ENCODE measurements at places on chromosomes 16 and 17. TPM values are rescaled to one million over a fixed set of nuclear protein-coding genes. Genes with fewer than 3 reads are reported as not detected.

Gene MYL4
- 0.39 TPM for total RNA-seq

Gene TPPP3
- not detected for total RNA-seq

Gene AIPL1
- not detected for total RNA-seq

Gene KRTAP9-4
- not detected for total RNA-seq

Gene SMIM22
- total RNA-seq, result not detected

Gene C16orf54
- total RNA-seq, result 61.6 TPM

Gene NUDT7
- 5.9 TPM for total RNA-seq

Gene IRF8
- 17.5 TPM for total RNA-seq

Gene GDPD1
- 2.1 TPM for total RNA-seq

Gene PIRT
- not detected for total RNA-seq

Gene GNGT2
- 24.4 TPM for total RNA-seq

Gene MC1R
- 9.1 TPM for total RNA-seq

Gene TBC1D3C
- not detected for total RNA-seq

Gene CEMP1
- 0.44 TPM for total RNA-seq

Gene HOXB8
- not detected for total RNA-seq

Gene KRT28
- total RNA-seq, result not detected

Gene SPIRE2
- 1.2 TPM for total RNA-seq

Gene DDX52
- total RNA-seq, result 34.7 TPM

Gene QRICH2
- 5.1 TPM for total RNA-seq

Gene DNAI2
- 0.69 TPM for total RNA-seq

Gene PNMT
- total RNA-seq, result not detected

Gene SEPTIN12
- total RNA-seq, result not detected

Gene SULT1A1
- total RNA-seq, result 5.8 TPM

Gene ITGAX
- 142 TPM for total RNA-seq

Gene HOXB4
- 9.0 TPM for total RNA-seq

Gene DBF4B
- 20.5 TPM for total RNA-seq

Gene SLC5A10
- not detected for total RNA-seq

Gene FTO
- 57.0 TPM for total RNA-seq

Data from T-helper 1 cell treated with Interleukin-12 subunit alpha and Interleukin-12 subunit beta and Interleukin-4 antibody, amounts not matched to agents 30 ng/mL and 1 ng/mL, for 36 hours (primary cell).